ENCODE measurements at places on chromosomes 11 and 22.

- no peak for DNase-seq
Measured at GRCh38 chr11:70140711-70141485, 62.2 kb upstream of the FADD start.

- no peak for DNase-seq
Measured at GRCh38 chr11:83158357-83158786, 1.4 kb downstream of the PCF11 start.

- no peak for DNase-seq
Measured at GRCh38 chr11:110425751-110426545, 3.8 kb upstream of the FDX1 start.

- peak; percentile 46 for DNase-seq
Measured at GRCh38 chr11:83545494-83546260, 259.5 kb upstream of the CCDC90B start.

GRCh38 chr22:24731761-24732160, 42.8 kb downstream of the PIWIL3 start:
- DNase-seq: no peak

GRCh38 chr11:6307876-6308275, 12.4 kb downstream of the CAVIN3 start:
- no peak for DNase-seq

DNA sequence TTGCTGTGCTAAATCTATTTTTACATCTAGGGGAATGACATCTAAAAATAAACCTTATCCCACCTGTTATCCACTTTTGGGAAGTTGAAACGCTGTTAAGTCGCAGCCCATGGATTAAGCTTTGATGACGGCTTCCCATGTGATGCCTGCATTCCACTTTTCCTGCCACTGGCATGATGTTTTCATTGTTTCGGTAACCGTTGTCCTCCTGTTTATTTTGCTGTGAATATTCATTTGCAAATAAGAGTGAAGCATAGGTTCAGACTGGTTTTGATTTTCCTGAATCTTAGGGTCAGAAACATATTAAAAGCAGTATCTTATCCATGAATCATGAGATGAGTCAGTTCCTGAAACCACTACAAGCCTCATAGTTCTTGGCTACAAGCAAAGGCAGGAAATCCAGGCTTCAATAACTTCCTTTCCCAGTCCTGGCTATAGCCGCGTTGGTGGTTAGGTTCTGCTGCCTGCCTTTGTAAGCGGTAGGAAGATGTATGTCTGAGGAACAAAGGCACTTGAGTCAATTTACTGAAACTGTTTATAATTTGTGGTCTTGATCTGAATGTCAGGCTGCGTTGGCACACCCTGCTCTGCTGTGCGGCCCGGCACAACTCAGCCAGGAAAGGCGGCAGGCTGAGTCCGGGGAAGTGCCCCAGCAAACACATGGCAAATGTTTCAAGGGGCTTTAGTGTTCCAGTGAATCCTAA, 19.4 kb downstream of the TEAD1 start:
- no peak for DNase-seq

- no peak for DNase-seq
Measured at GRCh38 chr11:63491636-63492372, 837 bp upstream of the PLAAT5 start.

DNA sequence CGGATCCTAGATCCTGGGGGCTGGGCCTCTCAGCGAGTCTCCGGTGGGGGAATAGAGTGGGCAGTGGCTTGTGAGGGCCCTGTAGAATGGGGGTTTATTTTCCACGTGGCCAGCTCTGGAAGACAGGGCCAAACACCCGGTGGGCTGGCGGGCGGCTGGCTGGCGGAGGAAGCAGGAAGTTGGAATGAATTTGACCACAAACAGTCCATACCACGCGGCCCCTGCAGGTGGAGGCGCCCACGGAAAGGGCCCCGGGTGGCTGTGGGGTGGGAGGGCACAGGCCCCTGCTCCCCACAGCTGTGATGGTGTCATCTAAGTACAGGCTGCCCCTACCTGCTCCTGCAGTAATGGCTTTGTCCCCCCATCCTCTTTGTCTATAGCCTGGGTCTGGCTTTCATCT, 15.1 kb downstream of the MCAT start:
- no peak for DNase-seq

- no peak for DNase-seq
Measured at GRCh38 chr11:109433753-109434256, 11.8 kb downstream of the C11orf87 start.

GRCh38 chr11:122750049-122750448, 88.3 kb upstream of the CRTAM start:
- DNase-seq: no peak

DNA sequence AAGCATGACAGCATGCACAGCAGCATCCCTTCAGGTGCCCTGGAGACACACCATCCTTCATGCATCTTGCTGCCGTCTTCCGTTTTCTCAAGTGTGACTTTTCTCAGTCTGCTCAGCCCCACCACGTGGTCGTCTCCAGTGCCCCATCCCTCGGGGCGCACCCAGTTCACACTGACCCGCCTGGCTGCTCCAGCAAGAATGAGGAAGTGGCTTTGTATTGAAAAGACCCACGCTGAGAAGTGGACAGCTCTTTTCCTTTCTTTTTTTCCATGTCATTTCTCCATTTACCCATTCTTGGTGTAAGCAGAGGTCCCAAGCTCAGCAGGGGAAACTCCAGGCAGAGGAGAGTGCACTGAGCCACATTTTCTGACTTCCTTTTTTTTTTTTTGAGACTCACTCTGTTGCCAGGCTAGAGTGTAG, 14.5 kb downstream of the SERPINH1 start:
- no peak for DNase-seq

DNA sequence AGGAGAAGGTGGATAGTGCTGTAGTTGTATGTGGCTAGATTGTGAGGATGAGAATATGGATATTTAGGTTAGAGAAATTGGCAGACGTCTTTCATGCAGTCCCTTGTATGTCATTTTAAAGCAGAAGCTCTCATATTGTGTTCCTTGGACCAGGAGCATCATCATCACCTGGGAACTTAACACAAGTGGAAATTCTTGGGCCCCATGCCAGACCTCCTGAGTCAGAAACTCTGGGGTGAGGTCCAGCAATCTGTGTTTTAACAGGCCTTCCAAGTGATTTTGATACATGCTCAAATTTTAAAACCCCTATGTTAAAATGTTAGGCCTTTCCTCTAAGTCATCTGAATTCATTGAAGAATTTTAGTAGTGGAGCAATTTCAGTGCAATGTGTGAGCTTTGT, 34.8 kb downstream of the JHY start:
- no peak for DNase-seq

DNA sequence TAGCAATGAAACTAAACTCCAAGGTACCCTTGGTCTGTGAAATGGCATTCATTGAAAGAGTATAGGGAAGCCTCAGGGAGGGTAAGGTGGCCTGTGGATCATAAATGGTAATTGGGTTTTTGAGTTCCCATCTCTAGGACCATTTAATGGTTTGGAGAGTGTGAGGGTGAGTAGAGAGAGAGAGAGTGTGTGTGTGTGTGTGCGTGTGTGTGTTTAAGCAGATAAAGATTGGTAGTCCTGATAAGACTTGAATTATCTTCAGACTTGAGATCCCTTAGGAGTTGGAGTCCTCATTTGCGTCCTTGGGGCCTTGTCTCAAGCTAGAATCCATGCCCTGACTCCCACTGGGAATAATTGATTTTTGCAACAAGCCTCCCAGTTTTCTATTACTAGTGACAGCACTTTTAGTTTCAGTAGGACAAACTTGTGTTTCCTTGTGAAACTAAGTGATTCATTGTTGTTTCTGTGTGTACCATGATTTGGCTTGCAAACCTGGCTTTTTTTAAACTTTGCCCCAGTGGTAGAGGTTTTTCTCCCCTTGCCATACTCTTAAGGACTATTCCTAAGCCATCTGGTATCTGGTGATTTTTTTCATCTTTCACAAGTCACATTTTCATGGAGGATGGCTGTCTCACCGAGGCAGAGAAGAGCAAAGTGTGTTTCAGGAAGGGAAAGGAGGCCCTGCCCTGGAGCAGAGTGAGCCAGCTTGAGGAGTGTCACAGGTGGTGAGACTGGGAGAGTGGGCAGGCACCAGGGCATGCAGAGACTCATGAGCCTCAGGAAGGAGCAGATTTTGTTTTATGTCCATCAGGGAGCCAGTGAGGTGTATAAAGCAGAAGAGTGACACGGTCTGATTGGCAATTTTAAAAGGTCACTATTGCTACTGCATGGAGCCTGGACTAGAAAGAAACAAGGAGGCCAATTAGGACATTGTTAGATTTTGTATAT, 26.7 kb downstream of the ALKBH3 start:
- DNase-seq: no peak

DNA sequence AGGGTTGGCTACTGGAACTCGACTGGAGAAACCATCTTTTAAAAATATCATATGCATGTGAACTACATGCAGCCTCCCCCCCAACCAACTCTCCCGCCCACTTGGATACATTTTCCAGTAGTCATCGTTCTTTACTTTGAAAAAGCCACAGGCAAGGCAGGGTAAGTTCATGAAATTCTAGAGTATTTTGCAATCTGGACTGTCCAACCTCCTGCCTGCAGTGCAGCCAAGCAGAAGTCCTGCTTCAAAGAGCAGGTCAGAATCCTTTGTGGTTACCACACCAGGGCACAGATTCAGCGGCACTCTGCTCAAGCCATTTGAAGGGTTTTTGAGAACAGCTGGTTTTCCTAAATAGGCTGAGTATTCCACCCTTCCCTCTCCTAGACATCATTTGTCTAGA, 12.1 kb downstream of the ELF5 start:
- DNase-seq: no peak

- no peak for DNase-seq
Measured at GRCh38 chr22:23246982-23247766, 66.9 kb downstream of the BCR start.
